GM18507 (cell line): ENCODE measurements at places on chromosomes 16 and 17.
A peak's percentile ranks its signal among the peaks of the same experiment; 100 is the strongest.

GRCh38 chr16:26889740-26890139 lies 177.0 kb upstream of the C16orf82 start:
- no peak for DNase-seq

GRCh38 chr17:69508814-69509213 lies 94.3 kb downstream of the MAP2K6 start:
- no peak for DNase-seq

GRCh38 chr16:3094289-3095027 lies 4.6 kb downstream of the ZSCAN10 start:
- DNase-seq, result no peak

DNA sequence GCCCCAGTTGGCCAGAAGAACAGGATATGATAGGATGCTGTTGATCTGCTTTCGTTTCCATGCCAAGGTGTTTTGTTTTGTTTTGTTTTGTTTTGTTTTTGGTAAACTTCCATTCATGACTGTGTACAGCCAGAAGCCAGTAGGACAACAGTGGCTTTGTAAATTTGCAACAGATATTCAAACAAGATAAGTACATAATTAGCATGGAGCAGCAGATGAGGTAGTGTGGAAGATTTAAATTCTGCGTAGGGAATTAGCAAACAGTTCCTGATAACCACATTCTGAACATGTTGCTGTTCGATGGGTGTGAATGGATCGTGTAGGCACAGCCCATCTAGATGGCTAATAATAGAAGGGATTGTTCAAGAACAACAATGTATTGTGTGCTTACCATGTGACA lies 1080.1 kb upstream of the RBFOX1 start:
- DNase-seq, result no peak

- DNase-seq, result no peak
Observed at GRCh38 chr17:42010898-42011516, 6.2 kb downstream of the DNAJC7 start.

DNA sequence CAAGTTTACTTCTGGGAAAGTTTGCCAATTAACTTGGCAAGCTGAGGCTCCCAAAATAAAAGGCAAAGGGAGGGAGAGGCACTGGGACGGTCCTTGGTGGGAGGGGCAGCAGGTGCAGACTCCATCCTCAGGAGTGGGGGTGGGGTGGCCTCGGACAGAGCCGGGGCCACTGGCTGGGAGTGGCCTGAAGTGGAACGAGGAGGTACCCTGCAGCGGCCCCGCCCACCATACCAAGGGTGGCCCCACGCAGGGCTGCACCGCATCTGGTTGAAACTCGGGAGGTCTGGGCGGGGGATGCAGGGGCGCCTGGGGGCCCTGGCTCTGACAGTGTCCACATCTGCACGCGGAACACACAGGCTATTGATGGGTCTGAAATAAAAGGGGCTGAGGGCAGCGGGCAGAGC lies 42.4 kb upstream of the SLC38A10 start:
- DNase-seq, result no peak

- DNase-seq, result peak; percentile 48
Observed at GRCh38 chr16:57041182-57042156, 50.9 kb upstream of the CPNE2 start.

- no peak for DNase-seq
Observed at GRCh38 chr17:10806545-10807262, 2.8 kb upstream of the TMEM238L start.

- no peak for DNase-seq
Observed at GRCh38 chr16:28164140-28164539, 47.6 kb downstream of the XPO6 start.

- no peak for DNase-seq
Observed at GRCh38 chr17:20952183-20952582, 90.6 kb downstream of the USP22 start.

DNA sequence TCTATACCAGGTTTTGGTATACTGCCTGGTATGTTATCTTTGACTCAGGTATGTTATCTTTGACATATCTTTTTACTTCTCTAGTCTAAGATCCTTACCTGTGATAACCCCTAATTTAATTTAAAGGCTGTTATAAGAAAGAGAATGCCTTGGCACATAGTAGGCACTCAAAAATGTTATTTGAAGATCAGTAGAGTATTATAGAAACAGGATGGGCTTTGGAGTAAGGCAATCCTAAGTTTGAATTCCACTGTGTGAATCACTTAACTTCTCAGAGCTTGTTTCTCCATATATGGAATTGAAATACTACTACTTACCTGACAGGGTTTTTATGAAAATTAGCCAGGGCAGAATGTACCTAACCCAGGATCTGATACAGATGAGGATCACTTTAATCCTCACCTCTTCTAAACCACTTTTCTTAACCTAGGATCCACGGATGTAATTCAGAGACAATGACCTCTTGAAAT lies 1.2 kb downstream of the BRIP1 start:
- no peak for DNase-seq

DNA sequence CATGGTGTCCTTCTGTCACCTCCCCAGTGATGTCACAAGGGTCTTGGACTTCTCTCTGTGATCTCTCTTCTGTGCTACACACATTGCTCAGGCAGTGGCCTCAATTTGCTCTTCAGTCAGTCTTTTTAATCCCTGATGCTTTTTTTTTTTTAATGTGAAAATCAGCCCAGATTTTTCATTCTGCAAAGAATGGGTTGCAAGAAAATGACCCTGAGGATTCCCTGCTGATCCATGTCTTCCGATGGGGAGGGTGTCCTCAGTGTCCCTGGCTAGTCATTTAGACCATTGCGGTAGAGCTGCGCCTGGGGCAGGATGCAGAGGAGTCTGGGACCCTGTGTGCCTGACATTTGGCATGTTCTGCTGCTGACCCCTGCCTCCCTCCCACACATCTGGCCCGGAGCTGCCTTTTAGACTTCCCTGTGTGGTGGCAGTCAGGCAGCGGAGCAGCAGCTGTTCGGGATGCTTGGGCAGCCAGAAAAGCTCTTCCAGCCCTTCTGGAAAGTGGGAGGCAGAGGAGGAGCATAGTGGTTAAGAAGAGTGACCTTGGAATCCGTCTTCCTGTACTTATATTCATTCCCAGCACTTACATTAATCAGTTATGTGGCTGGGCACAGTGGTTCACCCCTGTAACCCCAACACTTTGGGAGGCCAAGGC lies 12.3 kb downstream of the GPT2 start:
- no peak for DNase-seq

GRCh38 chr17:76772842-76773525 lies 35.1 kb downstream of the MFSD11 start:
- no peak for DNase-seq

DNA sequence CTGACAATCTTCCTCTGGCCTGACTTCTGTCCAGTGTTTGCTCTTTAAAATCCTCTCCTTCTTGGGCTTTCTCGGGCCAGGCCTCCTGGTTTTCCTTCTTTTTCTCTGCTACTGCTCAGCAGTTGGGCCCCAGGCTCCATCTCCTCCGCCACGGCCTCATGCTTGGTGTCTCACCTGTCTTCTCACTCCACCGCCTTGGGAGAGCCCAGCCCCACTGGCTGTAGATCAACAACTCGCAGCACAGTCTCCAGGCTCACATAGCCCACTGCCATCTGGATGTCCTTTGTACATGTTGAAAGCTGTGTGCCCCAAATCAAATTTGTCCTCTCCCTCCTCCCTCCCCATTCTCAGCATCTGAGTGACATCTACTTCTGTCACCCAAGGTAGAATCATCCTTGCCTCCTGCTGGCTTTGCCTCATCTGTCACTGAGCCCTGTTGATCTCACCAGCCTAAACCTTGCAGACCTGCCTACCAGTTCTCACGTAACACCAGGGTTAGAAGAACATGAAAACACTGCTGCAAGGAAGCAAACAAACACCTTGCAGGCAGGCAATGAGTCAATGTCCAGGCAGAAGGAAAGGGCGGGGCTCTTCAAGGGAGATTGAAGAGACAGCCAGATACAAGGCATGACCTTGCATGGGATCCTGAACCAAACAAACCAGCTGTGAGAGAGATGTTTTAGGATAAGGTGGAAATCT lies 103.2 kb upstream of the SMURF2 start:
- DNase-seq, result no peak

GRCh38 chr16:85025781-85026653 lies 1.6 kb upstream of the KIAA0513 start:
- no peak for DNase-seq

DNA sequence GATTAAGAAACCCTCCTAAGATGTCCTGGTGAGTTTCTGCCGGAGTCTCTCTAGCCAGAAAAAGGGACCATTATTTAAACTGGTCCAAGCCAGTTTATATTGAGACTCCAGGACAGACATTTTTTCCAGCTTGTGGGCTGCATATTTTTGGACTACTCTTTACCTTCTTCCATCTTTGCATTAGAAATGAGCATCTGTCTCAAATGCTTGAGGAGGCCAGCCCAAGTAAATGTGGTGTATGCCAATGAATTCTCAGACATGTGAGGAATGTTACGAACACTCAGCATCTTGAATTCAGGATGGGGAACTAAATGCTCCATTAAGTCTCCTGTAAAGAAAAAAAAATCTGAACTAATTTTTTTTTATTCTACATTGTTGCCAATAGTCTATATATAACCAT lies 18.4 kb downstream of the TUBD1 start:
- DNase-seq, result no peak

- no peak for DNase-seq
Observed at GRCh38 chr17:71338396-71338795, 782.4 kb upstream of the SOX9 start.

DNA sequence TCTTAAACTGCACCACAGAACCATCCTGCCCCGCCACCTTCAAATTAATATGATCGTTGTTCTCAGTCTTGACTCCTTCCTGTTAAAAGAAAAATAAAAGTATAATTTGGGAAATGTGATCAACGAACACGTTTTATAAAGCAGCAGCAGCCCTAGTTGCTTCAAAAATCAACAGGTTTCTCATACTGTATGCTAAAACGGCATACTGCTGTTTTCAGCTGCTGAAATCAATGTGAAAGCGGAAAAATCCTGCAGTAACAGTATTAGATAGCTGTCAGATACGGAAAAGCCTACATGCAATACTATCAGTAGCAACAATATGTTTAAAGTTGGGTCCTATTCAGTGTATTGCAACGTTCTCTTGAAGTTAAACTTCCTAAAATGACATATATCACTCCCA lies 1.6 kb downstream of the SUMO2 start:
- no peak for DNase-seq

DNA sequence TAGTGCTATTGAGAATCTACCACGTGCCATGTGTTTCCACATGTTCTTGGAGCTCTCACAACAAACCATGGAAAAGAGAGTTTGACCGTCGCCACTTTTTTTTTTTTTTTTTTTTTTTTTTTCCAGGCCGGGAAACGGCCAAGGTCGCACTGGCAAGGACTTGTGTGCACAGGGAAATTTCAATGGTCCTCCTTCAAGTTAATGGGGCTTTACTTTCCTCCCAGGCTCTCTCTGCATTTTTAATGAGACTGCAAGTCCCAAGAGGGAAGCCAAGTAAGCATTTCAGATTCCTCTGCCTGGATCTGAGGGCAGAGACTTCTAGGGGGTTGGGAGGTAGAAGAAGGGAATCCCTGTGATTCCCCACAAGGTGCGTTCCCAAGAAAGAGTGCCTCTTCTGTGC lies 94.7 kb upstream of the MPHOSPH6 start:
- no peak for DNase-seq

DNA sequence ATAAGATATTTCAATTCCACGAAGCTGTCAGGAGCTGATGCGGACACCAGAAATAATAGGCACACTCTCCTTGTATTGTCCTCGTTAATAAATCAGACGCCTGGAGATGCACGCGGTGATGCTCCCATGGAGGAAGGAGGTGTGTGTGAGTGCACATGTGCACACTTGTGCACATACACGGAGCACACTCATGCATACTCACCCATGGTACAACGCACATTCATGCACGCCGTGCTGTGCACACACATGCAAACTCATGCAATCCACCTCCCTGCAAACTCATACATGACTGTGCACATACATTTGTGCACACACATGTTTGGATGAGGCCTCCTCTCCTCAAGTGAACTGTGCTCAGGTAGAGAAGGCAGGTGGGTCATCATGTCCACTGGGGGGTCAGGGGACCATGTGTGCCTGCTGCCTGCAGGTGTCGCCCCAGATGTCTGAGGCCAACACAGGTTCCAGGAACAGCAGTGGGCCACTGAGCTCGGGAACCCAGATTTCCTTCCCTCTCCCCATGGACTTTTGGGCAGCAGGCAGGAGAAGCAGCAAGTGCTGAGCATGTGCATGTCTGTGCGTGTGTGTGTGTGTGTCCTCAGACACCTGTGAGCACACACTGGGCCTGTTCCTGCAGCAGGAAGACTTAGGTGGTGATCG lies 165.3 kb downstream of the SDK2 start:
- DNase-seq, result no peak

- DNase-seq, result no peak
Observed at GRCh38 chr16:11306997-11307638, 26.0 kb upstream of the PRM1 start.

- no peak for DNase-seq
Observed at GRCh38 chr16:77289331-77289809, 90.2 kb downstream of the SYCE1L start.

DNA sequence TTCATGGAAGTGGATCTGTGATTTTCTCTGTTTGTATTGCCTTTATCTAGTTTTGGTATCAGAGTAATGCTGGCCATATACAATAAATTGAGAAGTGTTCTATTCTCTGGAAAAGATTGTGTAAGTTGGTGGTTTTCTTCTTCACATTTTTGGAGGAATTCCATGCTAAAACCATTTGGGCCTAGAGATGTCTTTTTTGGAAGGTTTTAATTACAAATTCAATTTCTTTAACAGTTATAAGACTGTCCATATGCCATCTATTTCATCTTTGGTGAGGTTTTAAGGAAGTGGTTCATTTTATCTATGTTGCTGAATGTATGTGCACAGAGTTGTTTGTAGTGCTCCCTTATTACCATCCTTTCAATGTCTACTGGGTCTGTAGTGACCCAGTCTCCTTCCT lies 46.0 kb downstream of the CACNG1 start:
- no peak for DNase-seq

- no peak for DNase-seq
Observed at GRCh38 chr16:10937068-10937859, 5.0 kb downstream of the DEXI start.

- DNase-seq, result peak; percentile 7
Observed at GRCh38 chr17:14427900-14428647, 127.2 kb downstream of the HS3ST3B1 start.

- no peak for DNase-seq
Observed at GRCh38 chr17:59811209-59811608, 81.5 kb downstream of the TUBD1 start.

GRCh38 chr16:76607317-76607716 lies 330.1 kb downstream of the CNTNAP4 start:
- no peak for DNase-seq

DNA sequence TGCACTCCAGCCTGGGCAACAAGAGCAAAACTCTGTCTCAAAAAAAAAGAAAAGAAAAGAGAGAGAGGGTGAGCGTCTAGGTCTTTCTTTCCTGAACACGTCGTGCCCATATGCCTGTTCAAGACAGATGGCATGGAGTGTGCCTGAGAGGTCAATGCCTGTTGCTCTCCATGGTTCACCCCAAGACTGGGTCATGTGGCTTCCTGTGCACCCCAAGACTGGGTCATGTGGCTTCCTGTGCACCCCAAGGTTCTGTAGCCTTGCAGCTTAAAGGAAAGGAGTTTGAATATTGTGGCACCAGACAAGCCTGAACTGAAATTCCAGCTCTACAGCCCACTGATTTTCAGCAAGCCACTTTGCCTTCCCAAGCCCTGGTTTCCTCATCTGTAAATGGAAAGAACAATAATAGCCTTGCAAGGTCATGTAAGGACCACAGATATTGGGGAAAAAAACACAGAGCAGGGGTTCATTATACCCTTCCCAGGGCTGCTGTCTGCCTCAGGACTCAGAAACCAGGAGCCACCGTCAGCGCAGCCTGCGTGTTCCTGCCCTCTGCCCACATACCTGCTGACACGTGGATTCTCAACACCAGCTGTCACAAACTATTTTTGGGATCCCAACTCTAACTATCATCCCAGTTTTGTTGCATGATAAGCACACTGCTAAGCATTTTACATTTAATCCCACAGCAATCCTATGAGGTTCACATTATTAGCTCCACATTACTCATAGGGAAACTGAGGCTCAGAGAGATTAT lies 18.0 kb upstream of the NAGS start:
- no peak for DNase-seq
